Activated CD4-positive, alpha-beta T cell treated with anti-CD3 and anti-CD28 coated beads, Interleukin-2, amount 10 ng/mL, durations not matched to agents 7 days and 5 days (primary cell): ENCODE measurements at places on chromosomes 3 and 15.

- no peak for DNase-seq
Observed at GRCh38 chr3:10510086-10510742, 4.8 kb upstream of the ATP2B2 start.

- DNase-seq, result no peak
Observed at GRCh38 chr3:177449360-177450006, 252.2 kb upstream of the TBL1XR1 start.

DNA sequence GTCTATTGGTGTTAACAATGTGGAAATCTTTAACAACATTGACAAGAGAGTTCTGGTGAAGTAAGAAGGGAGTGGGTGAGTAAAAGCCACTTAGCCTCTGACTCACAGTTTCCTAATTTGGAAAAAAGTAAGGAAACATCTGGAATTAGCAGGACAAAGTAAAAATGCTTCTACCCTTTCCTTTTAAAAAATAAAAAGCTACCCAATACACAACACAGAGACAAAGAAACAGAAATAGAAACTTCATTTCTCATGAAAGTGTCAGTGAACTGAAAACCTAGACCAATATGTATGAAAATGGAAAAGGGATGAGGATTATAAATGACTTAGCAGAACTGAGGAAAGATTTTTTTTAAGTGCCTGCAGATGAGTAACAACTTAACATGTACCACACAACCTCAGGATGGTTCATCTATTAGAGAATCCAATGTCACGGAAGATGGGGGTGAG is 65.4 kb downstream of the SSR3 start:
- DNase-seq, result no peak

- no peak for DNase-seq
Observed at GRCh38 chr15:69074001-69074842, 59.7 kb downstream of the NOX5 start.

DNA sequence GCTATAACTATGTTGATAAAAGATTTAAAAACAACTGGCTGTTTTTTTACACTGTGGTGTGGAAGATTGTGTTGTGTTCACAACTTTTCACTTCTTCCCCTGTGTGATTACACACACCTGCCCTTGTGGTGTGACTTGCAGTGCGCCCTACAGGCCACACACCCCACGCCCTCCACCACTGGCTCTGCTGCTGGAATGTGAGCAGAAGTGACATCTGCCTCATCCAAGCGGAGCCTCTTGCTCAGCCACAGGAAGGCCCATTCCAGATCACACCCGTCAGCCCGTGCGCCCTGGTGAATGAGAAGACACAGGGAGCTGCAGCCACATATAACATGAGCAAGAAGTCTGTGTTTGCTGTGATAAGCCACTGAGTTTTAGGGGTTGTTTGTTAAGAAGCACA is 7.0 kb downstream of the CCR2 start:
- no peak for DNase-seq

DNA sequence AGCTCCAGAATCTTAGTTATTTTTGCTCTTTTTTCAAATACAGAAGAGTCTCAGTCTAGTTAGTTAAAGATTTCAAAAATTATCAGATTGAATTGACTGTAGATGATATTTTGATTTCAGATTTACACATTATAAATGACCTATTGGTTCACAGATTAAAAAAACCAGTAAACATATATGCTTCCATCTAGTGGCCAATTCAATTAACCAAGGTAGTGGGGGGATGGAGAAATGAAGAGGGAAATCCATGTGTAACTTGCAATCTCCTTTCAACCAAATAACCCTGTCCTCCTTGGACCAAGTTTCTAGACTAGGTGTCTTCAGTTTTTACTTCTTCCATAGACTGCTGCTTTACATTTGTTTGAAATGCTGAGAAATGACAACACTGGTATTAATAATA is 789.8 kb downstream of the ROBO1 start:
- no peak for DNase-seq

- DNase-seq, result no peak
Observed at GRCh38 chr3:153848702-153849101, 272.5 kb upstream of the ARHGEF26 start.

GRCh38 chr3:103752986-103753385 is 1318.2 kb downstream of the ZPLD1 start:
- no peak for DNase-seq

DNA sequence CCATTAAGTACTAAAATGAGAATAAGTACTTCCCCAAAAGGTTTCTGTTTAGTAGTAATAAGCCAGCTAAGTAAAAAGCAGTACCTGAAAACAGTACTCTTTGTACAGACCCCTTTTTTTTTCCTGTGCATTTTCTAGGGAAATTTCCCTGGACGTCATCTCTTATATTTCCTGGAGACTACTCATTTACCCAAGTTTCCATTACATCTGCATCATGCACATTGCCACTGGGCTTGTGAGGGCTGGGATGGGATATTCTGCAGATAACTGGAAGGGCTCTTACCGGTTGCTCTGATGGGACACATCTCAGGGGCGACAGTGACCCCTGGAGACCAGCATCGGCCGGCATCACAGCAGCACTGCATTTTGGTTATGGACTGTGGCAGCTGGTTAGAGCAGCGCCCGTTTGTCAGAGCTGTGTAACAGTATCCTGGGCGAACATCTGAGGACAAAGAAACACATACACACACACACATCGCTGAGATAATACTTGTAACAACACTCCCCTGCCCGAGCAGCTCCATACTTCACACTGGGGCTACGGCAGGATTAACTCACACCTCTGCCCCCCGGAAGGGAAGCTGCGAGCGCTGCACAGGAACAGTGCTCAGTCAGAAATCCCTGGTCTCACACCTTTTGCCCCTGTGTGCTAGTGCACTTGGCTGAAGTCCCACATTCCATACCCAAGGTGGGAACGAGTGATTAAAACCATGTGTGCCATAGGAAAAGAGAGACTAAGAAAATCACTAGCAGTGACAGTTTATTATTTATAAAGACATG is 124.9 kb downstream of the FBN1 start:
- no peak for DNase-seq

DNA sequence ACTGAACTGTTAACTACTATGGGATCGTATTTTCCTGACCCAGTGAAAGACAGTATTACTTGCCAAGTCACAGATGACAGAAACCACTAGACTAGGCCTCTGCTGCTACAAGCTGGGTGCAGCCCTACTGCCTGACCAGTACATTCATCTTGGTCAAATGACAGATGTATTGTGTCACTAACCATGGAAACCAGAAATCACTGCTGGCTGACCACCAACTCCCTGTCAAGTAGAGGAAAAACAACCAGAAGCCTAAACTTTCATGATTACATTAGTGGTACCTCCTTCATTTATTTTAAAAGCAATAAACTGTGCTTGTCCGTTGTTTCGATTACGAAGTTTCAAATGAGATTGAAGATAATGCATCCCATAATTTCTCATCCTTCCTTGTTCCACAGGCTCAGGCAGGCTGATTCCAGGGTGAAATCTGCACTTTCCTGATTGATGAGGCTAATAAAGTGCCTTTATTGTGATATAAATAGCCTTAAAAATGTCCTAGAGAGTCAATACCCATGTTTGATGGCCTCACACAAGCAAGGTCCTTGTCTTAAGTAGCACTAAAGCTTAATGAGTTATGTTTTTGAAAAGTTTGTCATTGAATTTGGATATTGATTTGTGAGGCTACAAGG is 309.7 kb downstream of the LSAMP start:
- no peak for DNase-seq

- no peak for DNase-seq
Observed at GRCh38 chr15:98375513-98376340, 272.6 kb upstream of the IGF1R start.

DNA sequence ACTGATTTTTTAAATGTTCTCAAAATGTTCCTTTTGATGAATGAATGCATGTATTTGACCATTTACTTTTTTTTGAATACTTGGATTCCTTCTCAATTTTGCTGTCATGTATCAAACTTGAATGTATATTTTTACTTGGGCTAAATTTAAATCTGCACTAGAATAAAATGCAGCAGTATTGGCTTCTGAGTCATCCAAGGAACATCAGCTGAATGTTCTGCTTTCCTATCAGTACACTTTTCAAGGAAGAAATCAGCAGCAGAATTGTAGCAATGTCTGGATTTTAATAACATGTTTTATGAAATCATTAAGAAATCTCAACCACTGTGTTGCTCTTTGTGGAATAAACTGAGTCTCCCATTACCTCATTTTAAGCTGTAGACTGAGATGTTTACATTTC is 57.0 kb upstream of the COL6A6 start:
- no peak for DNase-seq

DNA sequence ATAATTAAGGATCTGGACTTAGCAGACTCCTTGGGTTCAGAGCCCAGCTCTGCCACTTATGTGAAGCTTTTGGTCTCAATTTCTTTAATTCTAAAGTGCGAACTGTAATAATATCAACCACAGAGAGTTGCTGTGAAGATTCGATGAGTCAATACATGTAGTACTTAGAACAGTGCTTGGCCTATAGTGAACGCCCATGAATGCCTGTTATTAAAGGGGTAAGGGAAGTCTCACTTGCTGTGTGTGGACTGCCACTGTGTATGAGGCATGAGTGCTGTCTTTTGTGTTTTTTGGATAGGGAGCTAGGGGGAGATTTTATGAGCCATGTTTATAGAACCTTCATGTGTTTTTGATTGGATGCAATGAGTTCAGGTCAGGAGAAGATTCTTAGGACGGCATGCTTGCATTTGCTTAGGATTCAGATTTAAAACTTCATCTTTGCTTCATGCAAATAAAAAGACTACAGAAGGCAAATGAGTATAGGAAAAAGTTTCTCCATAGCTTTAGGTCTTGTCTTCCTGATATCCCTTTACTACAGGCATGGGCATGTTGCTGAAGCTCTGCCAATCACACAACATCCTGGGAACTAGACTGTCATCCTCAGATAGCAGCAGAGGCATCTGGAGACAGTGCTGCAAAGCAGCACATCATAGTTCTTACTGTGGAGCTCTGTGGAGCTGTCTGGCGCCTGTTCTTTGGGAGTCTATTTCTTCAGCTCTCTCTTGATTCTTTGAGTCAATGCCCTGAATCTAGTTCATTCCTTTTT is 50.0 kb downstream of the PLS1 start:
- DNase-seq, result no peak

DNA sequence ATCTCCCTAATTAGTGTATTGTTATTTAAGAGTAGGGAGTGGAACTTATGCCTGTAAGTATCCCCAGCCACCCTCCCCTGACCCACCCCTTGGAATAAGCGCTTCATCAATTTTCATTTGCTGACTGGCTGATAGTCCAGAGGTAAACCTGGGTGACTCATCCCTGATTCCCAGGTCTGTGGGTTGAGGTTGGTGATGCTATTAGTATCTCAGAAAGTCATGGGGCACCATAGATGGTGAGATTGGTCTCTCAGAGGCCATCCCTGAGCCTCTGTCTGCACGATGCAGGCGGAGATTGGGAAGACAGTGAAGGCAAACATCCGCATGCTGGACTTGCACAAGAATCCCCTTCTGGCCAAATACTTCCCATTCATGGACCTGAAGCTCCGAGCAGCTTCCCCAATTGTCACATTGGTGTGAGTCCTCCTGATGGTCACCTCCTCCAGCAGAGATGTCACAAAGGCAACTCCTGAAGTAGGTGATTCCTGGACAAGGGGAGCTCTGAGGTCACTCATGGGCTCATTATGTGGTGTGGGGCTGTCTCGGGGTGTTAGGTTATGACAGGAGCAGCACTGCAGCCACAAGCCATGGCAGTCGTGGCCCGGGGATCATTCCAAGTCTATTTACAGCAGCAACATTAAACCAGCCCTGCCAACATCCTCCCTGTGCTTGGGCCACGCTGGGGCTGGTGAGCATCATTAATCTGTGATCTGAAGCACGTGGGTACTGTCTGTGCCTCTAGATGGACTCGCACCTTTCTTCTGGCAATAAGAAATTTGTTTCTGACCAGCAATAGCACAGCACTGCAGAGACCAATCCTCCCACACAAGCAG is 6.8 kb upstream of the TXNRD3 start:
- no peak for DNase-seq

DNA sequence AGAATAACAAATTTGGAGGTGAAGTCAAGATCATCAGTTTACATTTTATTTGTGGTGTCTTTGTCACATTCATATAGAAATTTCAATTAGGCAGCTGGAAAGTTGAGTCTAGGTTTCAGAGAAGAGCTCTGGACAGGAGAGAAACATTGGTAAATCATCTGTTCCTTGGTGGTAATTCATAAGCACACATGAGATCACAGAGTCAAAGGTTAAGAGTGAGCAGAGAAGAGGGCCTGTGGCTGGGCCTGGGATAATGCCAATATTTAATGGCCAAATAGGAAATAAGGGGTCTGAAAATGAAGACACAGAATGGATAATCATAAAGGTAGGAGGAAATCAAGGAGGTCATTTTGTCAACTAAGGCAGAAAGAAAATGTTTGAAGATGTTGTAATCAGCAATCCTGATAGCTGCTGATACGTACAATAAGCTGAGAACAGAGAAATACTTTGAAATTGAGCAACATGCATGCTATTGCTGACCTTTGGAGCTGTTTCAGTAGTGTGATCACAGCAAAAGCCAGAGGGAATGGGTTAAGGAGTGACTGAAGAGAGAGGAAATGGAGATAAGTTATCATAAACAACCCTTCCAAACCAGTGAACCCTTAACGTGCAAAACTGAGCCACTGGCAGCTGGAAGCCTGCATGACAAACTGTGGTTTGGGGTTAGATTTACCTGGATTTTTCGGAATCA is 692.8 kb downstream of the AGBL1 start:
- no peak for DNase-seq

DNA sequence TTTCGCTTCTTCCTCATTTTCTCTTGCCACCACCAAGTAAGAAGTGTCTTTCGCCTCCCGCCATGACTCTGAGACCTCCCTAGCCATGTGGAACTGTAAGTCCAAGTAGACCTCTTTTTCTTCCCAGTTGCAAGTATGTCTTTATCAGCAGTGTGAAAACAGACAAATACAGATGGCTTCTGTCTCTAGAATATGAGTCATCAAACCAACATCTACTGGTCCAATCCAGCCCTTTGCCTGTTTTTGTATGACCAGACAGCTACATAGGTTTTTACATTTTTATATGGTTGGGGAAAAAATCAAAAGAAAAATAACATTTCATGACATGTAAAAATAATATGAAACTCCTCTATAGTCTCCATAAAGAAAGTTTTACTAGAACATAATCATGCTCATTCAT is 118.7 kb upstream of the PTPRG start:
- DNase-seq, result no peak

GRCh38 chr15:39919411-39919747 is 687 bp downstream of the GPR176 start:
- DNase-seq, result no peak

GRCh38 chr3:100697172-100697571 is 12.1 kb upstream of the TFG start:
- DNase-seq, result no peak

- DNase-seq, result no peak
Observed at GRCh38 chr3:144859161-144859560, 887.5 kb downstream of the DIPK2A start.

GRCh38 chr3:101778385-101779046 is 495 bp upstream of the NXPE3 start:
- DNase-seq, result no peak
